Gastrocnemius medialis (tissue), 4 donors: ENCODE measurements at places on chromosomes 6 and 20.

DNA sequence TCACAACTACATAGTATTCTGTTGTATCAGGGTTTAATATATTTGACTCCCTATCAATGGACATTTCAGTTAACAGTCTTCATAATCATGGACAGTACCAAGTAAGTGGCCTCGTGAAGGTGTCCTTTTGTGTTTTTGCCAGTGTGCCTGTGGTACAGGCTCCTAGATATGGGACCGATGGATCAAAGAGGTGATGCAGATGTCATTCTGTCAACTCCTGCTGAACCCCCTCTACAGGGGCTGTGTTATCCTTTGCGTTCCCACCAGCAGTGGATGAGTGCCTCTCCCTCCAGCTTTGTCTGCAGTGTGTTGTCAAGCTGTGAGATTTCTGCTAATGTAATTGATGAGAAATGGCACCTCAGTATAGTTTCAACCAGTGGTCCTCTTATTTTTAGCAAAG lies 210.7 kb downstream of the QKI start:
- no peak overlapping the region for H3K4me3 ChIP-seq
- no peak for DNase-seq
- H3K4me1 ChIP-seq: no peaks in the 10 kb centered on the region
- no peak overlapping the region for H3K27ac ChIP-seq
- H3K27me3 ChIP-seq: no peaks in the 10 kb centered on the region
- H3K36me3 ChIP-seq: no peaks in the 10 kb centered on the region

DNA sequence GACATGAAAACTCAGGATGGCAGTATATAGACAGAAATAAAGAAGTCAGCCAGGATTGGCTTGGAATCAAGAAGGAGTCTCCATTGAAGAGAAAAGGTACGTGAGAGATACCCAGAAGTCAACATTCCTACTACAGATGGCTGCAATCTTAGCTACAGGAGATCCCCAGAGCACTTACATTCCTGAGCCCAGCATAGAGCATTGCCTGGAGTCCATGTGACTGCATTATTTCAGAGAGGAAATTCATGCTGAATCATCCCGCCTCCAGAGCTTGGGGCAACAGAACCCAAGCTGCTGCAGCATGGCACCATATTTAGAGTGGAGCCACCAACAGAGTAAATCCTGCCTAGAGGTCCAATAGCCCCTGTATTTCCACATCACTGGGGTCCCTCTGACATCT lies 125.0 kb upstream of the GRIK2 start:
- DNase-seq: no peak
- H3K36me3 ChIP-seq: no peaks in the 10 kb centered on the region
- no peaks in the 10 kb centered on the region for H3K27me3 ChIP-seq
- H3K4me3 ChIP-seq: no peak overlapping the region
- no peak overlapping the region for H3K27ac ChIP-seq
- no peaks in the 10 kb centered on the region for H3K4me1 ChIP-seq

DNA sequence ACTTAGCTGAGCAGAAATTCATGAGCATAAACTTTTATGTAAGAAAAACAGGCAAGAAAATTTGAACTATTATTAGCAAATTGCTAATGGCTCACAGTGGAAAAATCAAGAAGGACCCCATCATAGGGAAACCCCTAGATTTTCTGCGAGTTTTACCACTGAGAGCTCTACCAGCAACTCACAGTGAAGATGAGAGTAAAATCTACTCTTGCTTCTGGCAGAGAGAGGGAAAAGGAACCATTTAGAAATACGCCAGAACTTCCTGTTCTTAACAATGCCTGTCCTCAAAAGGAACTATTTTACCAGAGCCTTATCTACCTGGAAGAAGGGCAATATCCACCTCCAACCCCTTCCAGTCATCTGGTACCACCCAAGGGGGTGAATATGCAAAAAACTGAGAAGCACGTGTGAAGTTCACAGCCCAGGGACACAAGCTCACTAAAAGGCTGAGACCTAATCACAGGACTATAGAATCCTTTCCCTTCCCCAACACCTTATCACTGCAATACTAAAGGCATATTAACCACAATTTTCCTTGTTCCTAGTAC lies 34.4 kb upstream of the ASF1A start:
- H3K27me3 ChIP-seq: no peaks in the 10 kb centered on the region
- H3K36me3 ChIP-seq: no peaks in the 10 kb centered on the region
- H3K4me3 ChIP-seq: no peak overlapping the region
- H3K4me1 ChIP-seq: peaks cover 15% of the 10 kb centered on the region
- no peak for DNase-seq

GRCh38 chr6:53984163-53984562 lies 127.1 kb upstream of the MLIP start:
- DNase-seq: no peak
- no peak overlapping the region for H3K4me3 ChIP-seq
- H3K36me3 ChIP-seq: no peaks in the 10 kb centered on the region
- no peaks in the 10 kb centered on the region for H3K27me3 ChIP-seq
- no peak overlapping the region for H3K27ac ChIP-seq
- H3K4me1 ChIP-seq: peaks cover 34% of the 10 kb centered on the region

DNA sequence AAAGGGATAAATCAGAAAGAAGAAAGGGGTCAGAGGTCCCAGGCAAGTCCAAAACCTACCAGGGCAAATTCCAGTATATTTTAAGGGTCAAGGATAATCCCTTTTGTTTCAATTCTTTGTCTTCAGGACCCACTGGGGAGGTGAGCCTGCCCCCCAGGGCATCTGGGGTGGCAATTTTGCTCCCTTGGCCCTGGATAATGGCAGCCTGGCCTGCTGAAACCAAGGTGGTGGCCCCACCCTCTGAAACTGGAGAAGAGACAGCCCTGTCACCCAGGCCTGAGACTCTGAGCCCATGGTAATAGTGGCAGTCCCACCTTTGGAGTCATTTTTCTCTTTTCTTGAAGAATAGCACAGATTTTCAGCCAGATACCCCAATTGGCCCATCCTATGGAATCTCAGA lies 118.1 kb downstream of the C6orf58 start:
- no peak overlapping the region for H3K4me3 ChIP-seq
- H3K27me3 ChIP-seq: no peaks in the 10 kb centered on the region

GRCh38 chr6:2132416-2132815 lies 113.0 kb downstream of the GMDS start:
- H3K27me3 ChIP-seq: no peaks in the 10 kb centered on the region
- no peaks in the 10 kb centered on the region for H3K36me3 ChIP-seq
- no peak overlapping the region for H3K4me3 ChIP-seq
- DNase-seq: no peak

DNA sequence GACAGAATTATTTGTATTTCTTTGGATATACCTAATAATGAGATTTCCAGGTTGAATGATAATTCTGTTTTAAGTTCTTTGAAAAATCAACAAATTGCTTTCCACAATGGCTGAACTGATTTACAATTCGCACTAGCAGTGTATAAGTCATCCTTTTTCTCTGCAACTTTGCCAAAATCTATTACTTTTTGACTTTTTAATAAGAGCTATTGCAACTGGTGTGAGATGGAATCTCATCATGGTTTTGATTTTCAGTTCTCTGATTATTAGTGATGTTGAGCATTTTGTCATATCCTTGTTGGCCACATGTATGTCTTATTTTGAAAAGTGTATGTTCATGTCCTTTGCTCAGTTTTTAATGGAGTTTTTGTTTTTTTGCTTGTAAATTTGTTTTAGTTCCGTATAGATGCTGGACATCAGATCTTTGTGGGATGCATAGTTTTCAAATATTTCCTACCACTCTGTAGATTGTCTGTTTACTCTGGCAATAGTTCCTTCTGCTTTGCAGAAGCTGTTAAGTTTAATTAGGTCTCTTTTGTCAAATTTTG lies 409.8 kb upstream of the CITED2 start:
- no peak overlapping the region for H3K4me3 ChIP-seq
- no peaks in the 10 kb centered on the region for H3K36me3 ChIP-seq
- no peaks in the 10 kb centered on the region for H3K27me3 ChIP-seq
- no peak overlapping the region for H3K27ac ChIP-seq

GRCh38 chr6:160036331-160036695 lies 67.4 kb downstream of the IGF2R start:
- H3K27ac ChIP-seq: peak overlapping the region; percentile 70
- H3K4me3 ChIP-seq: no peak overlapping the region
- H3K4me1 ChIP-seq: peaks cover 26% of the 10 kb centered on the region
- no peak for DNase-seq
- H3K27me3 ChIP-seq: no peaks in the 10 kb centered on the region

DNA sequence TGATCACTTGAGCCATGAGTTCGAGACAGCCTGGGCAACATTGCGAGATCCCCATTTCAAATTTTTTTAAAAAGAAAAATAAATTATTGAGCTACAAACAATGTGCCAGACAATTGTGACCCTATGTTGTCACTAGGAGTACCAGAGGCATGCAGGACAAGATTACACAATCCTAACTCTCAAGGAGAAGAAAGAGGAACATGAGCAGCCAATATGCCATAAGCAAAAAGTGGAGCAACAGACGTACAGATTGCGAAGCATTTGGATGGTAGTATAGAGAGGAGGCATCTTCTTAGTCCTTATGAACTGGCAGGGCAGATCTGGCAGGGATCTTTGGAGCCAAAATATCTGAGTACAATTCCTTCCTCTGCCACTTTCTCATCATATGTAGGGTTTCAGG lies 156.4 kb downstream of the OR2B2 start:
- H3K4me1 ChIP-seq: no peaks in the 10 kb centered on the region
- H3K27me3 ChIP-seq: peaks cover 13% of the 10 kb centered on the region
- no peak overlapping the region for H3K4me3 ChIP-seq
- no peaks in the 10 kb centered on the region for H3K36me3 ChIP-seq
- no peak overlapping the region for H3K27ac ChIP-seq

DNA sequence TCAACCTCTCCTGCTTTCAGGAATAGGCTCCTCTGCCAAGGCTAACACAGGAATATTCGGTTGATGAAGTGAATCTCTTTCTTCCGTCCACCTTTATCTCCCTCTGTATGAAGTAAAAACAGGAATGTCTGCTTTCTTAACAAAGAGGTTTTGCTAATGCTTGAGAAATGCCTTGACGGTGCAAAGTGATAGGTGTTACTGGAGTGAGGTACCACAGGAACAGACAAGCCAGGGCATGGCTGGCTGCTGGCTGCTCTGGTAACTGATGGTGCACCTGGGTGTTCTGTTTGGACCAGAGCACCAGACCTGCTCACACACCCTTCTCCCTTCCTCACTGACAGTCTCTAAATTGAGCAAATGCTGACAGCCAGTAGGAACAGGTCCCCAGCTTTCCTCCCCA lies 174.0 kb upstream of the FBXL4 start:
- H3K27ac ChIP-seq: no peak overlapping the region
- DNase-seq: no peak
- H3K4me3 ChIP-seq: no peak overlapping the region
- no peaks in the 10 kb centered on the region for H3K36me3 ChIP-seq
- no peaks in the 10 kb centered on the region for H3K4me1 ChIP-seq
- H3K27me3 ChIP-seq: no peaks in the 10 kb centered on the region

DNA sequence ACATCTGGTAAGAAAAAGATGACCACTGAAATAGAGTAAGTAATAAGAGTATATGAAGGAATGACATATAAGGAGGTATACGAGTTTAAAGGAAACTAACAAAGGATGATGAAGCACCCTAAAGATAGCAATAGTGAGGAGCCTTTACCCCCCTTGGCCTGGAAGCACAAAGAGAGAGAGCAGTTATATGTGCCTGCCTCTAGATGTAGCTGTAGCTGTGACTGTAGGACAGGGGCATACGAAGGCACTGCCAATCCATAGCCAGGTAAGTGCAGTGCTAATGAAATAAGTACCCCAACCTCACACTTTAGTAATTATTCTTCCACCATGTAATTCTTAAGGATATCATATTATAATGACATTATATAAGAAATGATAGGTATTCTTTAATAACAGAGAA lies 90.1 kb upstream of the FKBP1C start:
- H3K36me3 ChIP-seq: no peaks in the 10 kb centered on the region
- no peak for DNase-seq
- no peaks in the 10 kb centered on the region for H3K4me1 ChIP-seq
- H3K27ac ChIP-seq: no peak overlapping the region
- H3K4me3 ChIP-seq: no peak overlapping the region
- no peaks in the 10 kb centered on the region for H3K27me3 ChIP-seq

DNA sequence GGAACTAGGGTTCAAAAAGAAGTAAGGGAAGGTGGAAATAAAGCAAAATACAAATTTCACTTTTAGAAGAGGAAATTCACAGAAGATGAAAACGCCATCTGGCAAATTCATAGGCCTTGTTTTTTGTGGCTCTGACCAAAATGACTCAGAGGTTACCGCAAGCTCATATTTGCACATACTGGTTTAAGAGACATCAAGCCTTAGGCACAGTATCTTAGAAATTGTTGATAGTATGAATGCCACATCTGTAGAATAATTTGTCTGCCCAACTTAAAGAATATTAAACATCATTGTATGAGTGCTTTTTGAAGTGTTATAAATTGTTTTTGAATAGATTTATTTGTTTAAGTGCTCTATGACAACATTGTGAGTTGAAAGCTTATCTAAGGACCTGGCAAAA lies 10.6 kb downstream of the TAAR1 start:
- H3K4me3 ChIP-seq: no peak overlapping the region
- no peaks in the 10 kb centered on the region for H3K27me3 ChIP-seq
- H3K4me1 ChIP-seq: no peaks in the 10 kb centered on the region
- H3K36me3 ChIP-seq: no peaks in the 10 kb centered on the region

- H3K4me1 ChIP-seq: no peaks in the 10 kb centered on the region
- no peaks in the 10 kb centered on the region for H3K36me3 ChIP-seq
- H3K27me3 ChIP-seq: no peaks in the 10 kb centered on the region
- no peak overlapping the region for H3K27ac ChIP-seq
Measured at GRCh38 chr6:19153270-19153980, 683.7 kb upstream of the ID4 start.

- H3K4me1 ChIP-seq: peaks cover 53% of the 10 kb centered on the region
- peak overlapping the region; percentile 83 for H3K27ac ChIP-seq
- H3K27me3 ChIP-seq: no peaks in the 10 kb centered on the region
- peak overlapping the region; percentile 70 for H3K4me3 ChIP-seq
Measured at GRCh38 chr6:33203443-33204164, 851 bp upstream of the HSD17B8 start.

DNA sequence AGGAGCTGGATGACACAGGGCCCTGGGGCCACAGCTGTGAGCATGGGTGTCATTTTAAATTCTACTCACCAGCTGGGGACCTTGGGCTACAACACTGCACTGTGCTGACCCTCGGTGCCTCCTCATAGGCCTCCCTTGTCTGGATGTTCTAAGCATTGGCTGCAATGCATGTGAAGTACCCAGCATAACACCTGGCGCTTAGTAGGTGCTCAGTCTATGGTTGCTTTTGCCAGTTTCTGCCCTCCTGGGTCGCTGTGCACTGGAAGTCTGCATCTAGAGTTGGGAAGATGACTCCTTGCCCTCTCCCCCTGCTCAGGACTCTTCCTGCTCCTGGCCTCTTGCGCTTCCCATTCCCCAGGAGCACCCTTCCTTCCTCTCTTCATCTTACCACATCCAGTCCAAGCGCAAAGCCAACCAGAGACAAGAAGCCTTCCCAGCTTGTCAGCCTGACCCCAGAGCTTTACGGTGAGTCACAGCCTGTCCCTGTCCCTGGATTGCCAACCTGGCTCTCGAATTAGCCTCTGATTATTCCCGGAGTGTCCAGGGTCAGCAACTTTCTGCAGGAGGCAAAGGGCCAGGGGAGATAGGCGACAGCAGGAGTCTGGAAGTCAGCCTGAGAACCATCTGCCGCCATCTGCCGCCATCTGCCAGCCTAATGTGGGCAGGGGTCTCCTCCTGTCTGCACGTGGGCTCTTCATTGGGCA lies 8.8 kb downstream of the SLC13A3 start:
- H3K27me3 ChIP-seq: no peaks in the 10 kb centered on the region
- H3K4me3 ChIP-seq: no peak overlapping the region
- H3K4me1 ChIP-seq: no peaks in the 10 kb centered on the region

GRCh38 chr6:110778333-110778732 lies 36.9 kb downstream of the CDK19 start:
- peaks cover 15% of the 10 kb centered on the region for H3K4me1 ChIP-seq
- no peak for DNase-seq
- H3K4me3 ChIP-seq: no peak overlapping the region
- H3K27ac ChIP-seq: no peak overlapping the region
- H3K36me3 ChIP-seq: no peaks in the 10 kb centered on the region

- no peaks in the 10 kb centered on the region for H3K36me3 ChIP-seq
- peak overlapping the region; percentile 13 for H3K4me3 ChIP-seq
- peaks cover 16% of the 10 kb centered on the region for H3K4me1 ChIP-seq
- H3K27ac ChIP-seq: no peak overlapping the region
Measured at GRCh38 chr6:14983599-14984518, 262.0 kb upstream of the JARID2 start.
